ENCODE measurements at places on chromosomes 12 and 14.

GRCh38 chr14:20798318-20798717 is 4.3 kb downstream of the RNASE1 start:
- no peak for DNase-seq

GRCh38 chr12:28512406-28512805 is 322.1 kb downstream of the CCDC91 start:
- no peak for DNase-seq

DNA sequence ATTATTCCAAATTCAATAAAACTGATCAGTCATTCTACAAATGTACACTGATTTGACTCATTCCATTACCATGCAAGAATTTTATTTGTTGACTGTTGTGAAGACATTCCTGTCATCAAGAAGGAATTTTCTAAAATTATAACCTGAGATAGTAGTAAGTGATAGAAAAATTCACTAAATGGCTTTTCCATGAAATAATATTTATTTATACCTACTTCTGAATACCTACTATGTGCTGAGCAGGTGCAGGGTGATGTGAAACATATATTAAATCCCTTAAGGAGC is 841.7 kb downstream of the NRXN3 start:
- no peak for DNase-seq

- DNase-seq, result no peak
Observed at GRCh38 chr12:131797588-131797934, 30.6 kb upstream of the MMP17 start.

DNA sequence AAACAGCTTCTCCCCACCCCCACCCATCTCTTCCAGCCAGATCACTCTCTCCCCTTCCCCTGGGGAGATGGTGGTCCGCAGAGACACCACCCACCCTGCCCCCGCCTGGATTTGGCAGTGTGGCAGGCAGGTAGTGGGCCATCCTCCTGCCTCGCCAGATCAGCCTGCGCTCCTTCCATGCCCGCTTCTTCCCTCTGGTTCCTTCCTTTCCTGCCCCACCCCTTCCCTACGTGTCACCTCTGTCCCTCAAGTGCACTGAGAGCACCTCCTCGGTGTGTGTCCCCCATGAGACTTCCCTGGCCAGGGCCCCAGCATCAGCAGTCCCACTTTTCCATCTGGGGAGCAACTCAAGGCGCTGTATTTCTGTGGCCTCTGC is 632 bp downstream of the NYNRIN start:
- no peak for DNase-seq

DNA sequence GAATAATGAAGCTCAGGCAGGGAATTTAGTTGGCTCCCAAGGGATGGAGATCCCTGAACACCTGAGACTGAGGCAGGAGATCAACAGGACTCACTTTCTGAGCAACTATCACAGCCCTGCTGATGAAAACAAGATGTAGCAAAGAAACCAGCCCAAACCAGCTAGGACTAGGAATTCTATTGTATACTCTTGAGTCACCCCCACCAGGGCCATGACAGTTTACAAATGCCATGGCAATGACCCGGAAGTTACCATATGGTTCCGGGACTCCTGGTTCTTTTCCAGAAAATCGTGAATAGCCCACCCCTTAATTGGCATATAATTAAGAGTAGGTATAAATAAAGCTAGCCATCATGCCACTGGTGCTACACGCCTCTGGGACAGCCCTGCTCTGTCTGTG is 46.0 kb upstream of the OASL start:
- DNase-seq, result no peak

All from ureter (tissue), 1 donor.